ENCODE measurements at places on chromosomes 2 and 18.

DNA sequence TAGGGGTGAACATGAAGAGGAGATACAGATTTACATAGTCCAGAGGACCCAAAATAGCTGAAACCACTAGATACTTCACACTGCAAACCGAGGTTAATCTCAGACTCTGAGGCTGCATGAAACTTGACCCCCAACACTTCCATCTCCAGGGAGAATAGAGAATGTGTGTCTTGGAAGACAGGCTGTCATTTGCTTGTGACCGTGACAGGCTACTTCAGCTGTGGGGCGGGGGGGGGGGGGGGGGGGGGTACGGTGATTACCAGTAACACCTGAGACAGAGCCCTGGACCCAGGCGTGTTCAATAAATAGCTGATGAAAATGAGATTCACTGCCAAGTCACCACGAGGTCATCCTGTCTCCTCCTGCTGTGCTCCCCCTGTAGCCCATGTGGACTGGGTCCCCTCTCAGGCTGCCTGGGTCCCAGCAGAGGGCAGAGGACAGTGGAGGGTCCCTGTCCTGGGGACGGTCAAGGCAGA is 5.7 kb upstream of the KLHL29 start:
- no peaks in the 10 kb centered on the region for H3K36me3 ChIP-seq
- H3K4me3 ChIP-seq: no peak overlapping the region
- peaks cover under 1% of the 10 kb centered on the region for H3K27me3 ChIP-seq
- no peak overlapping the region for H3K27ac ChIP-seq
- peaks cover 17% of the 10 kb centered on the region for H3K4me1 ChIP-seq
- DNase-seq: no peak

DNA sequence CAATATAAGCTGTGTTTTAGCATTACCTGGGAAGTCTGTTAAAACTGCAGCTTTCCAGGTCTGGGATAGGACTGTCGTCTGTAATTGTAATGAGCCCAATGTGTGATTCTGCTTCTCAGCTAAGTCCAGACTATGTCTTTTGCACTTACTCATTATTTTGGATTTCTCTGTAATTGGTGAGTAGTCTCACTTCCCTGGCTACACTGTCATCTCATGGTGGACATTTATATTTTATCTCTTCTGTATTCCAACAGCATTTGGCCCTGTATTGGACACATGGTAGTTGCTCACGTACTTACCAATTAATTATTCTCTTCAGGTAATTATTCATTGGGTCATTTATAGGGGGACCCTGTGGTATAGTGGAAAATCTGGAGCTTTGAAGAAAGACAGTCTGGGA is 28.0 kb downstream of the LHCGR start:
- no peak overlapping the region for H3K27ac ChIP-seq
- peaks cover 3% of the 10 kb centered on the region for H3K27me3 ChIP-seq
- H3K4me3 ChIP-seq: no peak overlapping the region
- DNase-seq: no peak
- no peaks in the 10 kb centered on the region for H3K4me1 ChIP-seq

GRCh38 chr2:52976143-52976949 is 791.3 kb upstream of the CHAC2 start:
- no peaks in the 10 kb centered on the region for H3K27me3 ChIP-seq
- H3K4me1 ChIP-seq: no peaks in the 10 kb centered on the region
- H3K36me3 ChIP-seq: no peaks in the 10 kb centered on the region
- no peak overlapping the region for H3K4me3 ChIP-seq

DNA sequence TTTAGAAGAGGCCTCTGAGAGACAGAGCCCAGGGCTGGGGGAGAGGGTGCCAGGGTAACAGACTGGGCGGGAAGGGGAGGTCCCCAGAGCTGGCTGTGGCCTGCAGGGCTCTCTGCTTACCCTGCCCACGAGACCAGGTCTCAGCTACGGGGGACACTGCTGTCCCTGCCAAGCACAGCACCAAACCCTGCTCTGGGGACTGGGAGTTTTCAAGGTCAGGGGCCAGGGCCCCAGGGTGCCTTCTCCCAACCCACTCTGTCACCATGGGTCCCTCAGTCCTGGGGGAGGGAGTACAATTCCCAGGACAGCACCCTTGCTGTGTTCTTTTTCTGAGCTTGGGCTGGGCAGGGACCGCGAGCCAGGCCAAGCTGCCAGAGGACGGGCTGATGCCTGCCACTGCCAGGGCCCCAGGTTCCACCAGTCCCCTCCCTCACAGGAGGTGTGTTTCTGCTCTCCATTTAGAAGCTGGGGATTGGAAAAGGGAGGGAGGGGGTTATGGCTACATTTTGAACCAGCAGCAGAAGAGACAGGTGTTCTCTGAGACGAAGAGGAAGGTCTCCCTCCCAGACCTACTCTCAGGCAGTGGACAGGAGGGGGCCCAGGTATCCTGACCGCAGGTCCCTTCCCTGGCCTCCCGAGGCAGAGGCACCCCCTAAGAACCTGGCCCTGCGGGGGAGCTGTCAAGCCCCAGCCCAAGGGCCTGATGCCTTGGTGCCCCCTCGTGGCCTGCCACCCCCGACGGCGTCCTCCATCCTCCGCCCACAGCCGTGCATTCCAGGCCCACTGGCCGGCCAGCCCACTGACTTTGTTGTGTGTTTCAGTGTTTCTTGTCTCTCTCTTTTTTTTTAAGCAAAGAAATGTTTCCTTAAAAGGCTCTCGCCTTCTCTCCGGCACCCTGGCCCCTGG is 80.4 kb downstream of the TNS1 start:
- DNase-seq: no peak
- no peak overlapping the region for H3K4me3 ChIP-seq
- no peaks in the 10 kb centered on the region for H3K36me3 ChIP-seq
- no peaks in the 10 kb centered on the region for H3K4me1 ChIP-seq
- peaks cover 7% of the 10 kb centered on the region for H3K27me3 ChIP-seq

DNA sequence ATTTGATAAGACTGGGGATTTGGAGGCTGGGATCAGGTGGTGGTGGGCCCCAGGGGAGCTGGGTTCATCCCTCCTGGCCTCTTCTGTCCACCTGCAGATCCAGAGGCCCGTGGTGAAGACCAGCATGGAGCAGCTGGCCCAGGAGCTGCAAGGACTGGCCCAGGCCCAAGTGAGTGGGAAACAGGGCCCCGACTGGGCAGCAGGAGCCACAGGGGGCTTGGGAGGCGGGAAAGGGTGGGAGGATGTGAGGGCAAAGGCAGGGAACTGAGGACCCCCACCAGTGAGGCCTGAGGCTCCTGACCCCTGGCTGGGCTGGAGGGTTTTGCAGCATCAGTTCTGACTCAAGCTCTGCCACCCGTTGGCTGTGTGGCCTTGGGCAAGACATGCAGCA is 11.3 kb downstream of the PROM2 start:
- H3K4me3 ChIP-seq: no peak overlapping the region
- no peak overlapping the region for H3K27ac ChIP-seq
- H3K27me3 ChIP-seq: peaks cover 3% of the 10 kb centered on the region
- H3K36me3 ChIP-seq: no peaks in the 10 kb centered on the region

GRCh38 chr2:10525573-10526265 is 77.6 kb upstream of the ODC1 start:
- H3K4me3 ChIP-seq: no peak overlapping the region
- no peaks in the 10 kb centered on the region for H3K4me1 ChIP-seq
- no peaks in the 10 kb centered on the region for H3K36me3 ChIP-seq
- no peak overlapping the region for H3K27ac ChIP-seq
- H3K27me3 ChIP-seq: peaks cover 7% of the 10 kb centered on the region

- no peak overlapping the region for H3K4me3 ChIP-seq
- H3K4me1 ChIP-seq: no peaks in the 10 kb centered on the region
- no peaks in the 10 kb centered on the region for H3K27me3 ChIP-seq
- DNase-seq: no peak
Measured at GRCh38 chr2:160242893-160243564, 43.0 kb upstream of the ITGB6 start.

DNA sequence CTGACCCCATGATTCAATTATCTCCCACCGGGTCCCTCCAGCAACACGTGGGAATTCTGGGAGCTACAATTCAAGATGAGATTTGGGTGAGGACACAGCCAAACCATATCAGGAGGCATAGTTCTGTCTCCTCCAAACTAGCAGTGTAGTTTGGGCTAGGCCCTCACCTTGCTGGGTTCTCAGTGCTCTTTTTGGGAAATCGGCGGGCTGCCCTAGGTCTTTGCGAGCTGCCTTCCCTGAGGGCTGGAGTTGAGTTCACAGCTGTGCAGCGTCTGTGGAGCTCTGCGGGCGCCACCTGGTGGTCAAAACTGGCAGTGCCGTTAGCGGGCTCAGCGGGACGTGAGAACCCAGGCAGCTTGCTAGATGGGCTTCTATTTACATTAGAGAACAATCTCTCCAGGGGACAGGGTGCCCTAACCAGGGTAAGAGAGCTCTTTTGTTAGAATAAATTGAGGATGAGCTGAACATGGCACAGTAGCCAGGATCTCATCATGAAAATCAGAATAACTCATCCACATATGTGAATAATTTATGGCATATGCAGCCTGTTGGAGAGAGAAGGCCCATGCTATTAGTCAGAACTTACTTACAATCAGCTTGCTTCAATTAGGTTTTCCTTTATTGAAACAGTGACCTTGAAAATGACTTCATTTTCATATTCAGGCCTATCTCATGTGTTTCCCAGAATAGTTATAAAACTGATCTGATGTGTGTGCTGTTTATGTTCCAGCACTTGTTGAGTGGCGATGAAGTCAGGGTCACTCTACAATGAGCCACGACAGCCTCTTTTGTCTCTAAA is 27.4 kb upstream of the YES1 start:
- H3K36me3 ChIP-seq: no peaks in the 10 kb centered on the region
- H3K4me3 ChIP-seq: no peak overlapping the region
- peaks cover 2% of the 10 kb centered on the region for H3K4me1 ChIP-seq
- no peak overlapping the region for H3K27ac ChIP-seq

GRCh38 chr2:161836664-161837063 is 212.4 kb downstream of the SLC4A10 start:
- DNase-seq: no peak
- H3K4me1 ChIP-seq: no peaks in the 10 kb centered on the region
- H3K36me3 ChIP-seq: no peaks in the 10 kb centered on the region
- no peaks in the 10 kb centered on the region for H3K27me3 ChIP-seq
- no peak overlapping the region for H3K4me3 ChIP-seq

- H3K4me1 ChIP-seq: peaks cover 23% of the 10 kb centered on the region
- no peak for DNase-seq
- peaks cover 4% of the 10 kb centered on the region for H3K36me3 ChIP-seq
- H3K27me3 ChIP-seq: peaks cover 5% of the 10 kb centered on the region
Measured at GRCh38 chr2:236573066-236573929, 3.7 kb downstream of the ACKR3 start.

DNA sequence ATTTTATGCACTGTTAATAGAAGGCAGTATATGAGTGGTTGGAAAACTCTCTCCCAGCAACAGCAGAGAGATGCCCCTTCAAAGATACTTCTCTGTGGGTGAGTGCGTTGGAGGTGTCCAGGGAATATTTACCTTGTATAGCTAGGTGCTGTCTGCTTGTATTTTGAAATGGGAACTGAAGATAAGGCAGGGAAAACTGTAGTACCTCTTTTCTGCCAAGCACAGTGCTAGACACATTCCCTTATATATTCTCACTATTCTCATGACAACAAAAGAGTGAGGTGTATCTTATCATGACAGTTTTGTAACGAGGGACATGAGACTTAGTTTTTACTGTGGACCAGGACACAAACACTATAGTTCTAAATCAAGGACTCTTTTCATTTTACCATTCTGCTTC is 2.1 kb downstream of the TTC39C start:
- H3K4me1 ChIP-seq: peaks cover 57% of the 10 kb centered on the region
- no peaks in the 10 kb centered on the region for H3K36me3 ChIP-seq
- peak overlapping the region; percentile 94 for H3K4me3 ChIP-seq
- no peaks in the 10 kb centered on the region for H3K27me3 ChIP-seq
- H3K27ac ChIP-seq: peak overlapping the region; percentile 89

GRCh38 chr18:44638034-44638540 is 42.6 kb upstream of the SETBP1 start:
- H3K4me1 ChIP-seq: peaks cover 6% of the 10 kb centered on the region
- H3K27me3 ChIP-seq: no peaks in the 10 kb centered on the region
- no peak for DNase-seq
- H3K27ac ChIP-seq: no peak overlapping the region

DNA sequence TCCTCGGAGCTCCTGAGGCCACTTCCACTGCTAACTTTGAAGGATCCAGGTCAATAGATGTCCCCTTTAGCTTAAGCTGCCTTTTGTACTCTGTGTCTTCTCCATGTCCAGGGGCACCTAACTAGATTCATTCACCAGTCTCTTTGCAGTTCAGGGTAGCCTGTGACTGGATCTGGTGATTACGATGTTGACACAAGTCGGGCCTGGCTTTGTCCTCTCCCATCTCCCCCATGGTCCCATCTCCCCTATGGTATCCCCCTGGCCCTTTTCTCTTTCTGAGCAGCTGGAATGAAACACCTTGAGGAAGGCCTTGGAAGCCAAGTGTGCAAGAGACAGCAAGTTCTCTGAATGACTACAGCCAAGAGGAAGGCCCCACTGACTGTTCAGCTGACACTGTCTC is 417.9 kb upstream of the SMIM21 start:
- no peaks in the 10 kb centered on the region for H3K4me1 ChIP-seq
- H3K36me3 ChIP-seq: no peaks in the 10 kb centered on the region
- H3K27me3 ChIP-seq: no peaks in the 10 kb centered on the region
- H3K4me3 ChIP-seq: no peak overlapping the region
- H3K27ac ChIP-seq: no peak overlapping the region

- no peak overlapping the region for H3K27ac ChIP-seq
- no peaks in the 10 kb centered on the region for H3K36me3 ChIP-seq
- no peaks in the 10 kb centered on the region for H3K4me1 ChIP-seq
- H3K27me3 ChIP-seq: no peaks in the 10 kb centered on the region
- H3K4me3 ChIP-seq: no peak overlapping the region
- DNase-seq: no peak
Measured at GRCh38 chr2:149994057-149994728, 406.6 kb upstream of the MMADHC start.

DNA sequence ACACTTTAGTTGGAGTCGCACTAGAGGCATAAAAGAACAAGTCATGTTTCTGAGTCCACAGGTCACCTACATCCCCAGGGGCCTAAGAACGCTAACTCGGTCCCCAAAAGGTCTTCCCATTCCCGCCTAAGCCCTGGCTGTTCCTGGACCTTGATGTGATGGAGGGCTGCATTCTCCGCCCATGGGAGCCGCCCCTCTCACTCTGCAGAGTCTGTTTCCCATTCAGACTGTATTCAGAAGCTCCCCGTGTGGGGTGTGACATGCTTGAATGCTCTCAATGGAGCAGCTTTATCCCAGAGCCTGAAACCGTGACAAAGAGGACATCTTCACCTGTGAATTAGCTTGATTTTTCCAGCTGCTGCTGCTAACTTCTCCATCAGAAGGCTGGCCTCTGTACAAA is 319.0 kb upstream of the KLHL29 start:
- no peak overlapping the region for H3K27ac ChIP-seq
- H3K4me1 ChIP-seq: no peaks in the 10 kb centered on the region
- no peak for DNase-seq
- H3K27me3 ChIP-seq: peaks cover 10% of the 10 kb centered on the region

GRCh38 chr2:184215745-184216144 is 382.6 kb upstream of the ZNF804A start:
- H3K27ac ChIP-seq: no peak overlapping the region
- no peaks in the 10 kb centered on the region for H3K4me1 ChIP-seq
- no peak overlapping the region for H3K4me3 ChIP-seq
- H3K27me3 ChIP-seq: no peaks in the 10 kb centered on the region
- H3K36me3 ChIP-seq: no peaks in the 10 kb centered on the region
